ENCODE measurements at places on chromosomes 6 and 20. TPM values are rescaled to one million over a fixed set of nuclear protein-coding genes. Genes with fewer than 3 reads are reported as not detected.

GRCh38 chr6:124661097-124661661 is 301.1 kb upstream of the RNF217 start:
- peak; percentile 17 for DNase-seq

DNA sequence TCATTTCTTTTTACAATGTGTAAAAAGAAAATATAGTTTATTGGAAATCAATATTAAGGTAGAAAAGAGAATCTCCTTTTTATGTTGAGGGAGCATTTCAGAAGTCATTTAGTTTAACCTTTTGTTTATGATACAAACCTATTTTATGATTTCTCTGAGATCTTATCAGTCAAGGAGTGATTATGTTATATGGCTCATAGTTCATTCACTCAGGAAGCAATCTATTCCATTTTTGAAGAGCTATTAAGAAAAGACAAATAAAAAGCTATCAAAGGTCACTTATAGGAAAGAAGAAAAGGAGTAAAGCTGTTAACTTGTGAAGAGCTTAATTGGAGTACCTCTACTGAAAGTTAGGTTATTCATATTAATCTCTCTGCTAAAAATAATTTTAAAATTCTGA is 526.6 kb upstream of the JAG1 start:
- no peak for DNase-seq

GRCh38 chr6:149615805-149616204 is 32.7 kb downstream of the KATNA1 start:
- DNase-seq, result no peak

The THEMIS gene
- not detected for total RNA-seq

The ADTRP gene
- not detected for total RNA-seq

The SPEF1 gene
- 0.94 TPM for total RNA-seq

DNA sequence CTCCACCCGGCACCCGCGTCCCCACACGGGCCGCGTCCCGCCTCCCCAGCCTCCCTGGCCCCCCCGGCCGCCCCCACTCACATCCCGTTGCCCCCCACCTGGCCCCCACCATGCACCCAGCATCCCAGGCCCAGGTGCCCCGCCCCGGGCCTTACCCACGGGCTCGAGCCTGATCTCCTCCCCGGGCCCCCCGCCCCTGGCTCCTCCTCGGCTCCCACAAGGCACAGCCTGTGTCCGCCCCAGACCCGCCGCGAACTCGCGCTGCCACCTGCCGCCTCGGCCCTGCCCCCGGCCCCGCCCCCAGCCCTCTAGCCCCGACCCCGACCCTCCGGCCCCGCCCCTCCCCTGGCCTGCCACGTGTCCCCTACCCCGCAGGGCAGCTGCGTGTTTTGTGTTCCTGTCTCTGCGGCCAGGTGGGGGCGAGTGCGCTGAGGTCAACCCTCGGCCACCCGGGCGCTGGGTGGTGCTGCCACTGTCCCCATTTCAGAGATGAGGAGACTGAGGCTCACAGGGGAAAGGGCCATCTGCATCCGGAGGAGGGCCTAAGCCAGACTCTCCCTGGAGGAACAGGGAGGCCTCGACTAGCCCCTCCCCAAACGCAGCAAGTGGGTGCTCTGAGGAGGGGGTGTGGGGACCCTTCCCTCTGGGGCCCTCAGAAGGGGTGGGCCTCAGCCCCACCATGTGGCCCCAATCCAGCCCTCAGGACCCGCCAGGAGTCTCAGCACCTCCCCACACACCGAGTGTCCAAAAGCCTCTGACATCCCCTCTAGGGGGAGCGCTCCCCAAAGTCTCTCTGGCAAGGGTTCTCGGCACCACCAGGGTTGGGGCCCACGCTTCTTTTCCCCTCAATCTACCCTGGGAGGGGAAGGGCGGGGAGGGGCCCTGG is 99.8 kb downstream of the TAF4 start:
- DNase-seq, result peak; percentile 97

DNA sequence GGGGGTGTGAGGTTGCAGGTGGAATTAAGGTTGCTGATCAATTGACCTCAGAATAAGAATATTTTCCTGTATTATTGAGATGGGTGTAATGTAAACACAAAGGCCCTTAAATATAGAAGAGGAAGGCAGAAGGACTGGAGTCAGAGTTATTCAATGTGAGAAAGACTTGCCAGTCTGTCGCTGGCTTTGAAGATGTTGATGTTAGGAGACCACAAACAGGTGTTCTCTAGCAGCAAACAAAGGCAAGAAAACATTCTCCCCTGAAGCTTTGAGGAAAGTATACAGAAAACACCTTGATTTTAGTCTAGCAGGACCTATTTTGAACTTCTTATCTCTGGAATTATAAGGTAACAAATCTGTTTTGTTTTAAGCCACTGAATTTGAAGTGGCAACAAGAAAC is 138.9 kb upstream of the PTPRK start:
- no peak for DNase-seq
